ENCODE measurements at places on chromosomes 6 and 20. TPM values are rescaled to one million over a fixed set of nuclear protein-coding genes. Genes with fewer than 3 reads are reported as not detected.

Gene TBC1D7
- 37.7 TPM for total RNA-seq

Gene SIRPG
- not detected for total RNA-seq

- no peak for DNase-seq
These were observed 180.8 kb downstream of the UST start for GRCh38 chr6:148927586-148927985.

GRCh38 chr6:152301021-152301764, 336.0 kb downstream of the SYNE1 start:
- no peak for DNase-seq

- no peak for DNase-seq
These were observed 118.5 kb upstream of the MMS22L start for GRCh38 chr6:97401533-97401932.

Data from endodermal cell (in vitro differentiated cells).